ENCODE measurements at places on chromosomes 11 and 22.

DNA sequence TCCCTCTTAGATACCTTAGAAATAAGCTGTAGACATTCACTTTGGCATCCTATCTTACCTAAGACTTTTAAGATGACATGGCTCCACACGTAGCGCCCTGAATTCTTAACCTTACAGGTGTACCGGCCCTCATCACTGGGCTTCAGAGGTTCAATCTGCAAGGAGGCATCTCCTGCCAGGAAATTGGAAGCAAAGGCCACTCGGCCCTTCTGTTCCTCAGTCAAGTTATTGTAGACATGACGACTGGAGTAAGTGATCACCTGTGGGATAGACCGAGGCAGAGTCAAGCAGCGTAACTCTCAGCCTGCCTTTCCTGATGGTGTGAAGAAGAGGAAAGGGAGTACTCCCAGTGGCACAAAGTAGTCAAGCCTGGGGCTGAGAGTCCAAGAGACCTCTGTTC is 22.5 kb upstream of the HSPA8 start:
- no peak for DNase-seq

DNA sequence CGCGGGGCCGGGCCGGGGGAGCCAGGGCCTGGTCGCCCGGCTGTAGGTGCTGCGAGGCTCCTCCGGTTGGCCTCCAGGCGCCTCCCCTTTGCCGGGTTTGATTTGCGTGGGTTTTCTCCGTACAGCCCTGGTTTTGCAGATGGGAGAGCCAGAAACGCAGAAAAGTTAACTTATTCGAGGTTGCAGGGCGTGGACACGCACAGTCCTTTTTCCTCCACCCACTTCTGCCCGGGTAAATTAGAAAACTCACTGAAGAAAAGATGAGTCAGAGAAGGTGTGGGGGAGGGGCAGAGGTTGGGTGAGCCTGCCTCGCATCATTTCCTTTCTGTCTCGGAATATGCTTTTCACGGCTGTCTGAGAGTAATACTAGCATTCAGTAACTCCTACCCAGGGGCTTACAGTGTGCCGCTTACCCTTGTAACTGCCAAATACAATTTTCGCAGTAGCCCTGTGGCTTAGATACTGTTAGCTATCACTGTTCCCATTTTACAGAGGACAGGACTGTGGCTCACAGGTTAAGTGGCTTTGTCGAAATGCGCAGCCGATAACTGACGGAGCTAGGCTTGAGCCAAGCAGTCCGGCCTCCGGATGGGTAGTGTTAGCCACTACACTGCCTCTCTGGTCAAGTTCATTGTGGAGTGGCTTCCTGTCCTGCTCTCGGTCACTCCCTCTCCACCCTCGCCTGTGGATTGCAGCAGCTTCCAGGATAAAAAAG is 812 bp downstream of the FADD start:
- no peak for DNase-seq

DNA sequence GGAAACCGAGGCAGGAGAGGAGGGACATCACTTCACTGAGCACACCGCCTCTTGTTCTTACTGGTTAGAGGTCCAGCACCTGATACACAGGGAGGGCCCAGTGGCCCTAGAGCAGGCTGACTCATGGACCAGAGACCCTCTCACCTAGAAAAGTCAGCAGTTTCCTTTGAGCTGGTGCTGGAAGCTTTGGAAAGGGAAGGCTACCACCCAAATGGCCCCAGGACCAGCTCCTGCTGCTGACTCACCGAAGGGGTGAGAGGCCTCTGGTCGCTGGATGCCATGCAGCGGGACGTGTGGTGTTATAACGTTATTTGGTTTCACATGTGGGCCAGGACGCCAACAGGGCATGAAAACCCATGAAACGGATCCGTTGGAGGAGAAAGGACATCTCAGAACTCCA is 3.8 kb downstream of the NADSYN1 start:
- no peak for DNase-seq

- no peak for DNase-seq
Observed at GRCh38 chr11:121615501-121615900, 162.7 kb upstream of the SORL1-AS1 start.
